ENCODE measurements at places on chromosomes 1 and 21.

GRCh38 chr1:103191327-103191726, 83.0 kb upstream of the COL11A1 start:
- DNase-seq, result no peak

DNA sequence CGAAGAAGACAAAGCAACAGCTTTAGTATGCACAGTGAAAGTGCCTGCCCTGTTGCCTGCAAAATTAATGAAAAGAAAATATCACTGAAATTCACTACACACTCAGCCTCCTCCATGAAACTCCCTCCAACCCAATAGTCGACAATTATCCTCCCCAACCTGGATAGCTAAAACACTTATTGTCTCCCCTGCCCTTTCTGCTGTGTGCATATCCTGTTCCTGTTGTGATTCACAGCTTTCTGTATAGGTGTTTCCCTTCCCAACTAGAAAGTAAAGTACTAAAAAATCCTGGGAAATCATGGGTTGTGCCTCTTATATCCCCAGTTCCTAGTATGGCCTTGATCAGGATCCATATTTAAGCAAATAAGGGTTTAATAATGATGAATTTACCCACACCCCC, 412.1 kb downstream of the LTN1 start:
- DNase-seq, result no peak

DNA sequence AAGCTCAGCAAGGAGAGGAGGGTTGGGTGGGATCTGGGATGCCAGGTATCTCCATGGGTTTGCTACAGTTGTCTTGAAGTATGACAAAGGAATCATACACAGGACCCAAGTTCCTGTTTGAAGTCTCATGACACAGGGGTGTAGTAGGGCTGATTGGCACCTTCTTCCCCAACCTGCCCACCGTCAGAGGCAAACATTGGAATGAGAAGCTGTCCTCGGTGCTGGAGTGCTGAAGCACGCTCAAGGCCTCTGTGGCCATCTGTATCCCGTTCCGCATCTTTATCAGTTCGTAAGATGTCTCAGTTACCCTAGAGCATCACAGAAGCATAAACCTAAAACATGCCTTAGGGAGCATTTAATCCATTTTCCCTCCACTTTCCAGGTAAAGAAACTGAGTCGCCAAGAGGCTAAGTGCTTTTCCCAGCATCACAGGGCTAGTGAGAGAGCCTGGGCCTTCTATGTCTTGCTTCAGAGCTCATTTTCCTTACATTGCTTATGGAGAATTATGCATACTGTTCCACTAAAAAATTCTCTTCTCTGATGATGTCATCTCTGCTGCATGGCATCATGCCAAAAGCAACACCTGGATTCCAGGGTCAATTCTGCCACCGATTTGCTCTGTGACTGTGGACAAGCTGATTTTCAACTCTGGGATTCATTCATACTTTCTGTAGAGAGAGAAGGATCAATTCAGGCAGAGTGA, 34.2 kb downstream of the VWA5B1 start:
- no peak for DNase-seq

GRCh38 chr1:212701910-212702309, 2.3 kb upstream of the BATF3 start:
- DNase-seq, result no peak

DNA sequence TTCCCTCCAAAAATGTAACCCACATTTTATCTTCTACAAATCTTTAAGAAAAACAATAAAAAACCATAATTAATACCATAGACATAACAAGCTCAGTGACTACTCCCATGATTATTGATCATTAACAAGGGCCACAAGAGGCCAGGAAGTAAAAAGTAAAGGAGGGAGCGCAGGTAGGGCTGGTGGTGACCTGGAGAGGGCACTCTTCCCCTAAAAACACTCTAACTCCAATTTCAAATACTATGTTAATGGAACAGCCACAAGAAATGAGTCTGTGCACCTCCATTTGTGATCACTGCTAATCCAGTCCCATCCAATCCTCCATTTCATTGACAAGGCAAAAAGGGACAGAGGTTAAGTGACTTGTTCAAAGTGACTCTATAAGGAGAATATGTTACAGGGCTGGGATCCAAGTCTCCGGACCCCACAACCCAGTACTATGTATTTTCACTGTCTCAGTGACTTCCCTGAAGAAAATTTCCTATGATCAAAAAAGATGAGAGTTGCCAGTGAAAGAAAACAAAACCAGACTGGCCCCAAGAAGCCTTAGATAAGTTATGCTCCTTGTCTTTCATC, 41.2 kb upstream of the CFAP298 start:
- DNase-seq, result no peak

GRCh38 chr1:94011709-94012595, 102.7 kb upstream of the GCLM start:
- no peak for DNase-seq

GRCh38 chr1:179337288-179337687, 28.5 kb upstream of the AXDND1 start:
- DNase-seq, result no peak

GRCh38 chr1:246193537-246193936, 313.5 kb downstream of the SMYD3 start:
- DNase-seq, result no peak

DNA sequence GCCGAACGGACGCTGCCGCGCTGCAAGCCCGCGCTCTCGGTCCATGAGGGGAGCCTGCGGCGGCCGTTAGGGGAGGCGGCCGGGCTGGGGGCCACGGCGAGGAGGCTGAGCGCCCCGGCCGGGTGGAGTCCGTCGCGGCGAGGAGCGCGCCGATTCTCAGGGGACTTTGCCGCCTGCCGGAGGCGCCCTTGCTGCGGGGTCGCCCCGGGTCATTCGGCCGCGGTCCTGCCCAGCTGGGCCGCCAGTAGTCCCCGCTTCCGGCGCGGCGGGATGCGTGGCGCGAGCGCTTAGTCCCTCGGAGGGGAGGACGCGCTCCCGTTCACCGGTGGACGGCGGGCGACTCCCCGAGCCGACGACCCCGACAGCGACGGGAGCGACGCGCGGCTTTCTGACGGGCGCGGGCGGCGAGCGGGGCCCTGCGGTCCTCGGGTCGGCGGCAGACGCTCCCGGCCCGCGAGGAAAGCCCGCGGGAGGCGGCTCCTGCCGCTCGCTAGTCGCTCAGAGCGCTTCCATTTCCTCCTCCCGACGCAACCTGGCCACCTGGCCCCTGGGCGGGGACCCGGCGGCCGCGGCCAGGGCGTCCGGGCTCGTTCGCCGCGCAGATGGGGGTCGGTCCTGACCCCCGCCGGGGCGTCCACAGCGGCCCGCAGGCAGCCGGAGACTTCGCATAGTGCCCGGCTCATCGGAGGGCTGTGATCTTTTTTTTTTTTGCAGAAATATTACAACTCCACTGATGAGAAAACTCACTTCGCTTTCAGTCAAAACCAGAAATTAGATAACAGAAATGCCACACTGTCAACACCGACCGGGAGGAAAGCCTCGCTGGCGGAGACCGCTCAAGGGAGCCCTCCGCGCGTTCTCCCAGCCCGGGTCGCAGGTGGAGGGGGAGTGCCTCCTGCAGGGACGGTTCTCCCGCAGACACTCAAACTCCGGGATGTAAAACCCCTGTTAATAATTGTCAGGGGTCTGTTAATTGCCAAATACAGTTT, 641 bp upstream of the ZBTB21 start:
- peak; percentile 20 for DNase-seq

DNA sequence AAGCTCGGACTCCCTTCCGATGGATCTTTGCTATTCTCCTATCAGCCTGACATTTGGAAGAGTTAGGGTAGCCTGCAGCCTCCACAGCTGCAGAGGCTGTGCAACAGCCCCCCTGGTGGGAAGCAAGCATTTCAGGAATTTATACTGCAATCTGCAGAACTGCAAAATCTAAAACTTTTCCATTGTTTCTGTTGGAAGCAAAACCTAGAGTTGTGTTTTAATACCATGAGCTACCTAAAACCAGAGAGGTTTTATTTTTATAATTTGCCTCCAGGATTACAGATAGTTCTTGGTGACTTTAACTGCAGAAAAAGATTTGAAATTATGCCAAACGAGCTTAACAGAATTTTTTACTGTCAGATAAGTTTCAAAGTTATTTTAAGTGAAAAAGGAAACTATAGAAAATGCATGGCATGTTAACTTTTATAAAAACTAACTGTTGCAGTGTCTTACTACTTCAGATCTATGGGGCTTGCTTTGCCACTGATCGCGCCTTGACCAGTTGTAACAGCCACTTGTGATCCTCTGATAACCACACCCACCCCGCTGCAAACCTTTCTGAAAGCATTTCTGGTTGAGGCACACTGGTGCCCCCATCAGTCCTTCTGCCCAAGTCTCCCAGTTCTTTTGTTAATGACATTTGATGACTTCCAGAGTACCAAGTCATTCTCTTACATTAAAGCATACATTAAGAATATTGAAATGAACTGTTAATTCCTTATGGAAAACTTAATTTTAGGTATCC, 64.8 kb downstream of the PRDM2 start:
- DNase-seq, result no peak

- DNase-seq, result no peak
Measured at GRCh38 chr21:43869486-43870325, 4.7 kb downstream of the AGPAT3 start.

DNA sequence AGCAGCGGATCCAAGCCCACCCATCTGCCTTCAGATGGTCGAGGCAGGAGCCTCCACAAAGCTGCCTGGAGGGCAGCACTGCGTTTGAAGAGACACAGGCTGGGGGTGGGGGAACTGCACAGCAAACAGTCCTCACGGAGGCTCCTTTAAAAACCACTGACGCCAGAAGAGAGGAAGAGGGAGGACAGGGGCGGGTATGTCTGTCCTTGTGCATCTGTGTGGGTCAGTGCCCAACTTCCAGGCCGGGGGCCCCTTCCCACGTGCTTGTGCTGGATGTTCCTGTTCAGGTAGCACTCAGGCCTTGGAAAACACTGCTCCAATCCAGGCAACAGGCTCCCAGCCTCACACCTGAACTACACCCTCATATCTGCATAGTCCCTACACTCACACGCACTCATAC, 7.7 kb downstream of the AHDC1 start:
- no peak for DNase-seq

- no peak for DNase-seq
Measured at GRCh38 chr1:85898861-85899260, 190.6 kb upstream of the ZNHIT6 start.

GRCh38 chr1:153929426-153929825, 6.7 kb upstream of the GATAD2B start:
- no peak for DNase-seq

- no peak for DNase-seq
Measured at GRCh38 chr1:18073066-18073642, 34.4 kb upstream of the IGSF21 start.

DNA sequence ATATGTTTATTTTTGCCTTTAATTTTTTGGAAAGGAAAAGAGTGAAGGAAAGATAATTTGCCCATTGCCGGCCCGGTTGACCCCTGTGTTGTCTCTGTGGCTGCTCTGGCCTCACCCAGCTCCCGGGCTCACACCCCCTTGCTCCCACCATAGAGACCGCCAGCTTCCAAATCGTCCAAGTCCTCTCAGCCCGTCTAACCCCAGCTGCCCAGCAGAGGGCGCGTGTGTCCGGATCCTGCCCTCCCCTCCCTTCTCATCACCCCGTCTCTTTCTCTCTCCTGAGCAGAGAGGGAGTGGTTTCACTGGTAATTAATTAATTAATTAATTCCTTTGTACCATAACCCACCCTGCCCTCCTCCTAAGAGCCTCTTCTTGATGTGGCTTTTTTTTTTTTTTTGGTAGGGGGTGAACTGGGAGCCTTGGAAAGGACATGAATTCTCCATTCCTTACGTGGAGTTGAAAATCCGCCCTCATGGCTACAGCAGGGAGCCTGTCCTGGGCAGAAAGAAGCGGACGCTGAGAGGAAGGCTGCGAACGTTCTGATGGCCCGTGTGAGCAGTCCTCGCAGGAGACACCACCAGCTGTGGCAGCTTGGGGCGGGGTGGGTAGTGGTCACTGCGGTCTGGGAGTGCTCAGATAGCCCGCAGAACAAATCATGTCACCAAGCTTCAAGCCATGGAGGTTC, 45.9 kb downstream of the KIAA0040 start:
- peak; percentile 58 for DNase-seq

GRCh38 chr1:68623700-68624099, 126.8 kb upstream of the DEPDC1 start:
- no peak for DNase-seq

DNA sequence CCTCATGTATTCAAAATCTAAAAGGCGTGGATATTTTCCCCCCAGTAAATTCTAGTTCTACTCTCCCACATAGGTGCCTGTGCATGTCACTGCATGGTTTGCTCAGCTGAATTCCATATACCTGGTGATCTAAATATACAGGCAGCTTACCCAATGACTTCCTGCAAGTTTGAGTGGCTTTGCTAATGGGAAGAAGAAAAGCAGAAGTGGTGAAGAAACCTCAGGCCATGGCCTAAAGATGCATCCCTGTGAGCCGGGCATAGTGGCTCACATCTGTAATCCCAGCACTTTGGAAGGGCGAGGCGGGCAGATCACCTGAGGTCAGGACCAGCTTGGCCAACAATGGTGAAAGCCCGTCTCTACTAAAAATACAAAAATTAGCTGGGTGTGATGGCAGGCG, 11.5 kb downstream of the SLC44A3 start:
- DNase-seq, result no peak

DNA sequence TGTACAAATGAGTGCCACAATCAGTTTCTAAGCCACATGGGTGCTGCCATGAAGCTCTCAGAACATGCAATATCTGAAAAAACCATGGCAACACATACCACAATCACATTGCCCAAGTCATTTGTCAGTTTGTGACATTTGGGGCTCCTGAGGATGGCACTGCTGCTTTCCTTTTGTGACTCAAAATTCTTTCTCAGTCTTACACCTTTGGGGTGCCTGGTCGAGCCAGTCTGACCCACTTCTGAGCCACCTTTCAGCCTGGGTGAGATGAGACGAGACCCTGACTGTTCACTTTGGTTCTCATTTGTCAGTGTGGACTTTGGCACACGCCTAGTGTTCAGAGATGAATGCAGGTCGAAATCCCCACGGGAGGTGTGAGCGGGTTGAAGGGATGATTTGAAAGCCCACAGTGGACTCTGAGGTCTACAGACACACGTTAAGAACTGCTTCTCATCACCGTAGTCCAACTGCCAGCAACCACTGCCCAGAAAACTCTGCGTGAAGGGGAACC, 8.0 kb downstream of the BATF3 start:
- DNase-seq, result no peak

DNA sequence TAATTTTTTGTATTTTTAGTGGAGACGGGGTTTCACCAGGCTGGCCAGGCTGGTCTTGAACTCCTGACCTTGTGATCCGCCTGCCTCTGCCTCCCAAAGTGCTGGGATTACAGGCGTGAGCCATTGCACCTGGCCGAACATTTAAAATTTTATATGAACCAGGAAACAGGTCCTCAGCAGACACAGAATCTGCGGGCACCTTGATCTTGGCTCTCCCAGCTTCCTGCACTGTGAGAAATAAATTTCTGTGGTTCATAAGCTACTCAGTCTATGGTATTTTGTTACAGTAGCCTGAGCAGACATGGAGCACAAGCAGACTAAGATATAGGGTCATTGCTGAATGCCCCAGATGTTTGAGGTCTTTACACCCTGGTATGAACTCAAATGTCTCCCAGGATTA, 23.6 kb upstream of the CTH start:
- no peak for DNase-seq

GRCh38 chr1:40495315-40495903, 13.2 kb upstream of the EXO5 start:
- DNase-seq, result no peak

- no peak for DNase-seq
Measured at GRCh38 chr1:220701974-220702373, 11.8 kb downstream of the C1orf115 start.

All from activated T-cell treated with anti-CD3 and anti-CD28 coated beads for 4 hours (primary cell).